ENCODE measurements at places on chromosomes 4 and X.

- no peak for DNase-seq
Observed at GRCh38 chr4:5854929-5855328, 38.0 kb downstream of the CRMP1 start.

GRCh38 chrX:146055733-146056132, 238.1 kb downstream of the SLITRK2 start:
- DNase-seq = no peak

- DNase-seq = no peak
Observed at GRCh38 chr4:148091896-148092295, 350.3 kb downstream of the NR3C2 start.

- no peak for DNase-seq
Observed at GRCh38 chr4:24896977-24897376, 15.9 kb downstream of the CCDC149 start.

GRCh38 chr4:70833675-70834074, 6.0 kb downstream of the GRSF1 start:
- DNase-seq = no peak

DNA sequence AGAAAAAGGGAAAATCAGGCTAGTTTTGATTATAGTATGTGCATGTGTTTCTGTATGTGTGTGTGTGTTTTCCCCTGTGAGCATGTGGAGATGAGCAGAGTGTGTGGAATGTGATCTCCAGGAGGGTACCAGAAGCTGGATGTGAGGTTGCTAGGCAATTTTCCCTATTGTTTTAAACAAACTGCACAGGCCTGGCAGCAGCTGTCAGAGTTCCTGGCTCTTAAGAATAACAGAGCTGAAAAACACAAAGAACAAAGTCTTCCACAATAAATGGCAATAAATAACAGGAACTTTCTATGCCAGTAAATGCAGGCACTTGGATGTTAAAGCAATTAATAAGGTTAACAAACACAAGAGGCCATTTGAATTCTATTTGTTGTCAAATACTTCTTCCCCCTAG, 344.6 kb upstream of the CTSO start:
- DNase-seq = no peak

DNA sequence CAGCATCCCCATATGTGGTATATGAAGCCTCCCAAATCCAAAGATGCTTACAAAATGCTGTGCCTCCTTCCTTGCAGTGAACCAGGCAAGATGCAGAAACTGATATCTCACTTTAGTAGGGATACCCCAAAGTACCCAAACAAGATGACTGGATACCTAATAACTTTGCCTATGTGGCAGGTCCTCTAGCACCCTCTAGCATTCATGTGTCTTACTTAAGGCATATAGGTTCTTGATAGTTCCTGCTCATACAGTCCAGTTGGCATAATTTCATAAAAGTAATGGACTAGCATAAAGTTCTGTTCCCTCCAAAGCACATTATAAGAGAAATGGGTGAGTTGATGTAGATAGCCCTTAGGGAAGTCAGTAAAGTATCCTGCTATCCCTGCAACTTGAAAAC, 36.8 kb upstream of the SPP1 start:
- no peak for DNase-seq

DNA sequence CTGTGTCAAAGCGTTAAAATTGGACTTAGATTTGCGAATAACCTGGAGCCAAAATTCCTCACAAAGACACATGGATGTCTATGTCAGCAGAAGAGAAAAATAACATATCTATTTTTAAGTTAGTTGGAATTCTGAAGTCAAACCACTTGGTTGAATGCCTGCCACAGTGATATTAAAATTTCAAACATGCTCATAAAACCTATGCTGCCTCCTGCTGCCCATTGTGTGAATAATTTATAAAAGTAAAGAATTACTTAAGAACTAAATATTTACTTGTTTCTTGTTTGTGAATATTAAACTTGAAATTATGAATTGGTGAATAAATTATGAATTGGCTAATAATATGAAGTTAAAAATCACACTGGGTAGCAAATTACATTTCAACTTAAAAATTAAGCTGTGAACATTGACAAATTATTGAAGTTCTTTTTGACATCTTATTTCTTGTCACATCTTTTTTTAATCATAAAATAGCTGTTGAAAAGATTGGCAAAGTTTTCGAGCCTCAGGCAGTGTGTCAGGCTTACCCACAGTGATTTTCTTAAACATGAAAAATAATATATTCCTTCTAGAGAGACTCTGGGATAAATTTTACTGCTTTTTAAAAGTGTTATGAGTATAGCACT, 35.4 kb downstream of the FABP2 start:
- no peak for DNase-seq

GRCh38 chr4:16550531-16550930, 324.3 kb upstream of the TAPT1 start:
- no peak for DNase-seq

- DNase-seq = no peak
Observed at GRCh38 chr4:70772929-70773555, 51.3 kb downstream of the RUFY3 start.

DNA sequence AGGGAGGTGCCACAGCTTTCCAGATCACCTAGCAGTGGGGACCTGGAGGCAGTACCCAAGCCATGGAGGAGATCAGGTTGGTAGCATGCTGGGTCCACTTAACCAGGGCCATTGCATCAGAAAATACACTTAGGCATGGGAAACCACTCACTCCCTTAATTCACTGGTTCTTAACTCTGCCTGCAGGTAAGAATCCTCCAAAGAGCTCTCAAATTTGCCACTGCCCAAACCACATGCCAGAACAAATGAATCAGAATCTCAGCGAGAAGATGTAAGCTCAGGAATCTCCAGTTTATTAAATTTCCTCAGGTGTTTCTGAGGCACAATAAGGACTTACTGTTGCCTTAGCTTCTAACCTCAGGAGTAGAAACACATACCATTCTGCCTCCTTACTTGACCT, 327.7 kb upstream of the RASGEF1B start:
- no peak for DNase-seq

- no peak for DNase-seq
Observed at GRCh38 chr4:154189346-154189745, 302.3 kb downstream of the DCHS2 start.

DNA sequence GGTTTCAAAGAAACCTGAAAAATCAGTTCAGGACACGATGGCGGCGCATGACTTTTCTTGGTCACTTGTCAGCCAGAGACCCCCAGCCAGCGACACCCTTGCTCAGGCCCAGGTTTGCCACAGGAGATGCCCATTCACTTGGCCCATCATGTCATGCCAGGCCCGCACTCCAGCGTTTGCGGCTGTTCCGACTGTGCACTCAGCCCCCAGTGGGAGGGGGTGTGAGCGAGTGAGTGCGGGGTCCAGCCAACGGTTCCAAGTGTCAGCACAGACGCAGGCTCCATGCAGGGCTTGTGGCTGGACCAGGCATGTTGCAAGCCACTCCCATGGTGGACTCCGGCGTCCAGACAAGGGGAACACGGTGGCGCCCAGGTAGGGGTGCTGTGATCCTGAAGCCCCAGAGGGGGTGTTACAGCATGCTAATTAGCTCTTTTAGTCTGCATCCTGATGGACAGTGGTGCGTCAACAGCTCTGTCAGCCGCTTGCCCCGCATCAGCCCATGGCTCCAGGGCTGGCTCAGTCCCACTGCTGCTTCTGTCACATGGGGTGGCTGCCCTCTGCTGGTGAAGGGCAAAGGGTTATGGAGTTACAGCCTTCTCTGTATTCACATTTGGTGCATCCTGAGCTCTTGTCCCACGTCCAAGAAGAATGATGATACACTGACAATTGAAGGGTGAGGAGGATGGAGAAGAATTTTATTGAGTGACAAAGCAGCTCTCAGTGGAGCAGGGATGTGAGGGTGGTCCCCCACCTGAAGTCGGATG, 3.7 kb upstream of the MAEA start:
- no peak for DNase-seq

GRCh38 chrX:132017431-132018185, 5.5 kb upstream of the STK26 start:
- peak; percentile 85 for DNase-seq

DNA sequence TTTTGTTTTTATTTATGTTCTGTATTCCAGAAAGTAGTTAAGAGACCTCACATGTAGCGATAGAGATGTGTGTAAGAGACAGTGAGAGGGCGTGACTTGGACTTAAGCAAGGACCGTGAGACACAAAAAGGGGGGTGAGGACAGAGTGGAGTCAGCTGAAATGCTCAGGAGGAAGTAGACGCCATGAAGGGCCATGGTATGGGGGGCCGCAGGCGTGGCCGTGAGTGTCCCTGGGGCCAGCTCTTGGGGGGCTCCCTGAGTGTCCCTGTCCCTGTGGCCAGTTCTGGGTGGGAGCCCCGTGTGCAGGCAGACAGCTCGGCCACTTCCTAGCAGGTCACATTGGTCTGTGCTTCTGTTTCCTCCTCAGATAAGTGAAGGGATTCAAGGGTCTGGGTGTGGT, 23.0 kb upstream of the MSANTD1 start:
- DNase-seq = no peak

DNA sequence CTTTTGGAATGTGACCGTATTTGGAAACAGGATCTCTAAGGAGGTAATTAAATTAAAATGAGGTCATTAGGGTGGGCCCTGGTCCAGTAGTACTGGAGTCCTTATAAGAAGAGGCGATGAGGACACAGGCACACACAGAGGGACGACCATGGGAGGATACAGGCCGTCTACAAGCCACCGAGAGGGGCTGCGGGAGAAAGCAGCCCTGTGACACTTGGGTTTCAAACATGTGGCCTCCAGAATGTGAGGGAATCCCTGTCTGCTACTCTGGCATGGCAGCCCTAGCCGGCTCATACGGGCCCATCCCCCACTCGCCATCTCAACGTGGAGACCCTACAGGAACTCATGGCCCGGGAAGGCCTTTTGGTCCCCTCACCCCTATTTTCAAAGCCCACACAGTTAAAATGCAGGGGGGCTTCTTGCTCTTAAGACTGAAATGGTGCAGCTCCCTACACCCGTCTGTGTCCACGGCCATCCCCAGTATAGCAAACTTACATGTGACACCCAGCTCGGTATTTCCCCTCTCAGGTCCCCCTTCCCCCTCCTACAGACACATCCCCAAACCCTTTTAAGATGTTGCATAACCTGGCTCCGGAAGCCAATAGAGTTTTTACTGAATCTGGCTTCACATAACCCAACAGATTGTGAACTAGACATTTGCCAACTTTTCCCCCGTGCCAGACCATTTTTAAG, 124.1 kb upstream of the TBL1X start:
- peak; percentile 72 for DNase-seq

DNA sequence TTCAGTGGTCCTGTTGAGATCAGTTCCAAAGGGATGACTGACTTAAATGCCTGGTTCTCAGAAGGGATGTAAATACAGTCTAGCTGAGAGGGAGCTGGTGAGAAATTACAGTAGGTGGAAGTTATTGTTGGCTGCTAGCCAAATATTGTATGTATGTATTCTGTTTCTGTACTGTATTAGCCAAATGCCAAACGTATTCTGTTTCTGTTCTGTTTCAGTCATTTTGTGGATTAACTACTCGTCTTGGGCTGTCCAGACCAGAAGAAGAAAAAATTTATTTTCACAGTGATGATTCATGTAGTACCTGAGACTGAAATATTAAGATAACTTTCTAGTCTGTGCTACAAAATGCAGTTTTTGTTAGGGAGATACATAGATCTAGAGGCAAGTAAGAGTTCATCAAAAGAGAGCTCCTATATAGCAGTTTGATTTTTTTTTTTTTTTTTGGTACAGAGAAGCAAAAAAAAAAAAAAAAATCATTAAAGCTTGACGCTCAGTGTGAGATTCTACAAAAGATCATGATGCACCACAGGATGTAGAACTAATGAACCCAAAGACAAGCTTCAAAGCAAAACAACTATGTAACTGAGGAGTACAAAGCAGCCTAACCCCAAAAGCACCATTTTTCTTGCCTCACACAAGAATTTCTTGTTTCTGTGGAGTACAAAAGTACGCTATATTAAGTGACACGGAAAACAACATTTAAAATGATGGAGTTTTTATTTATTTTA, 54.8 kb downstream of the CASP6 start:
- DNase-seq = no peak

DNA sequence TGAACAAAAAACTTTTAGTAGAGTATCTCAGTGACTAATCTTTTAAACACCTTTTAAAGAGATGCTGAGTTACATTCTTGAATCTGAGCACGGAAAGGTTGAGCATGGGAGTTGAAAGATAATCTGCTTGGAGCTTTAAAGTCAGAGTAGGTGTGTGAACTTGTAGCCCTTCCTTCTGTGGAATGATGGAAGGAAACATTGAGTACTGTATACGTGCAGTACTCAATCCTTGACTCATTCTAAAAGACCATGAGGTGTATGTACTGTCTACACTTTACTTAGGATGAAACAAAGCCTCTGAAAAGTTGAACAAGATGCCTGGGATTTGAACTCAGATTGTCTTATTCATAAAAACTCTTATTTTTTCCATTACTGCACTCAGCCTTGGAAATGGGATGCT, 3.4 kb downstream of the ENOPH1 start:
- no peak for DNase-seq

DNA sequence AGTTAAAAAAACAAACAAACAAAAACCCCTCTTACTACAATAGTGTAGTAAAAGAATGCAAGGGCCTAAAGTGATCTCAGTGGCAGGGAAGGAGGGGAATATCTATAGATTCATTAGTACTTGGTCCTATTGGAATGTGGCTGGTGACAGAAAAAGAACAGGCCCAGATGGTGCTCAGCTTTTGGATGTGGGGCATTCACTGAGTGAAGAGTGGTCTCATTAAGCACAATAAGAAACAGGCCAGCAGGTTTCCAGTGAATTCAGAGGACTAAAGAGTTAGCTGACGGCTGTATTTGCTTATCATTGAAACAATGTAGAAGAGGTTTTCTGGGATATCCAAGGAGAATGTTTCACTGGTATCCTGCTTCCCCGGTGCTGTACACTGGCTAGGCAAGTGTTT, 243.8 kb upstream of the HHIP start:
- no peak for DNase-seq
